ENCODE measurements at places on chromosomes 1 and 21.

DNA sequence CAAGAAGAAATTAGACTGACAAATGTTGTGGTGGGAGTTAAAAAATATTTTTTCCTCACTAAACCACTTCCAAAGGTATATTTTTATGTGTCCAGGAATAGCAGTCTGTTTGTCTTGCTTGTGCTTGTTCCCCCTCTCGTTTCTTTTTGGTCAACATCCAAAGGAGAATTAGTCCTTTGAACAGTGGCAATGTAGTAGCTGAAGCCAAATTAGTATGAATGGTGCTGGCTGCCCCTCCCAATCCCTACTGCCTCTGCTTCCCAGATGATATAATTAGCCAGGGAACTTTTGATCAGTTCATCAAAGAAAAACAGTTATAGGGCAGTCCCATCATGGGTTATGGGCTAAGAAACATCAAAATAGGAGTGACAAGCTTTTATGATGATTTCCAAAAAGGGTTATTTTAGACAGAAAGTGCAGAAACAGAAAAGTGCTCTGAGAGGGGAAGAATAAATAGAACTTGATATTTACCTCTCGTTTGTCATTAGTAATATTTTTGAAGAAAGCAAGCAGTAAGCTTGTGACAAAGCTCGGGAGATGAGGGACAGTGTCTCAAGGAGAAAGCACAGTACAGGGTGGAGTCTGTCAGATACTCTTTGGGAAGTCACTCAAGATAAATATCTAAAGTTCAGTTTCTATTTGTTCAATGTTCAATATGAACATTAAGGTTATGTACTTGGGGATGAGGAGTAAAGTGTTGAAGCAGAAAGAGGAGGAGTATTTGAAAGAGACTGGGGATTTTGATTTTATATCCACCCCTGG lies 239.1 kb downstream of the HLX start:
- no peak for DNase-seq

DNA sequence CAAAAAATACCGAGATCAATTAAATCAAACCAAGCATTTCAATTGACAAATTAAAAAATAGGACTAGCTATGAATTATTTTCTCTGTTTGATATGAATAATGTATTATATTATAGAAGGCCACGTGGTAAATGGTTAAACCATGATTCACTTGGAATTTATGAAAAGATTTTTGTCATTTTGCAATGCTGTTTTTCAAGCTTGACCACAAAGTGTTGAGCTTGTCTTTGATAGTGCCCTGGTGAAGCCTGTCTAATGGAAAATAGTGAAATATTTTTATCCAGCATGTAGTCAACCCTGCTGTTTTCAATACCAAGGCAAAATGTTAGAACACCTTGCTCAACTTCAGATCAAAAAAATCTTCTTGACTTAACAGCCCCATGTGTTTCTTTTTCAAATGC lies 288.0 kb upstream of the PRMT6 start:
- no peak for DNase-seq

DNA sequence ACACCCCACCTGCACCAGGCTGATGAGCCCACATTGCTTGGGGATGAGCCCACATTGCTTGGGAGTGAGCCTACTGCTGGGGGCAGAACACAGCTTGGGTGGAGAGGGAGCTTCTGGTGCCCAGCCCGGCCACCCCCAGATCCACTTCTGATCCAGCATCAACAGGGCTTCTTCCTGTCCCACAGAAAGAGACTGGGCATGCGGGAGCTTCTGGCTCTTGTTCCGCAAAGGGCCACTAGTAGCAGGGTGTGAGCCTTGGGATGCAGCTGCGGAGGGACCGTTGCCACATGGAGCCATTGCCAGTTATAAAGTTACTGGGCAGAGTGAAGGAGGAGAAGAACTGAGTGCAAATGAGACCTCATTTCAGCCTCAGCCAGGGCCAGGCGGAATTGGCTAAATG lies 36.3 kb downstream of the PKP1 start:
- DNase-seq, result peak; percentile 67

DNA sequence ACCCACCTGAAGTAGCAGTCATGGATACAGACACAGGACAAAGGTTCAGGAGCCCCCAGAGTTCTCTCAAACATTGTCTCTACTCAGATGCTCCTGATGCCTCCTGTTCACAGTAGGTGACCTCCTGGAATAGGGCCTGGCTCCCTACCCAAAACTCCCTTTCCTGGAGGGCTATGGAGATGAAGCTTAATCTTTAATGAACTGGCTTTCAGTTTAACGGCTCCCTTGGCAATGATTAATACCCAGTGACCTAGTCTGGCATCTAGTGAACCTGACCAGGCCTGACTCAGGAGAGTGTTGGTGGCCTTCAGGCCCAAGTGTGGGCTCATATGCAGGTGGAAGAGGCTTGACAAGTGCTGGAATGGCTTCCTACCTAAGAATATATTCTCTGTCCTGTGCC lies 65.2 kb upstream of the TRABD2B start:
- DNase-seq, result peak; percentile 26

DNA sequence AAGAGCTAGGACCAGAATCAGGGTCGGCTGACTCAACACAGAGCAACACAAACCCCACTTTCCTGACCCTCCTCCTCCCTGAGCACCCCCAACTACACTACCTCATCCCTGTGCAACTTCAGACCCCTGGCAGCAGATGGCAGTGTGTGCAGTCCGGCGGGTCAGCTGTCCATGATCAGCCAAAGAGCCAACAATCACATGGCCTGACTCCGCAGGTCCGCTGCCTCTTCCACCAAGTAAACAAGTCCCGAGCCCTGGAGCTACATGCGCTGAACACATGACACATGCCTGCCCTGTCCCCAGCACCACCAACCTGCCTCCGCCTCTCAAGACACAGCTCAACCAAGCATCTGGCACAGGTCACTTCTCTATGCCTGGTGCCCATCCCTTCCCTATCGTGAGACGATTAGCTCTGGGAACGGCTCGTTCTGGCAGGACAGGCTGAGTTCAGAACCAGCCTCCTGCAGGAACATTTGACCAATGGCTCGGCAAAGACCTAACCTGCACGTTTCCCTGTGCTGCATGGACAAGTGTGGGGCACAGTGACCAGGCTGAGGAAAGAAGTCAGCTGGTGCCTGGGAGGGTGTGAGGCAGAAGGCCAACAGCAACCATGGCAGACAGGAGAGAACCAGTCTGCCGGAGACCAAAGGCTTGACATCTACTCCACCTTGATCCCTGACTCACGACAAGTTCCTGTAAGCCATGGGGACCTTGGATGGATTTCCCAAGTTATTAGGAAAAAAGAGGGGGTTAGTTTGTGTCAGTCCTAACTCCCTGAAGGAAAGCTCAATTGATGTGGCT lies 60.3 kb downstream of the CD46 start:
- DNase-seq, result peak; percentile 86

DNA sequence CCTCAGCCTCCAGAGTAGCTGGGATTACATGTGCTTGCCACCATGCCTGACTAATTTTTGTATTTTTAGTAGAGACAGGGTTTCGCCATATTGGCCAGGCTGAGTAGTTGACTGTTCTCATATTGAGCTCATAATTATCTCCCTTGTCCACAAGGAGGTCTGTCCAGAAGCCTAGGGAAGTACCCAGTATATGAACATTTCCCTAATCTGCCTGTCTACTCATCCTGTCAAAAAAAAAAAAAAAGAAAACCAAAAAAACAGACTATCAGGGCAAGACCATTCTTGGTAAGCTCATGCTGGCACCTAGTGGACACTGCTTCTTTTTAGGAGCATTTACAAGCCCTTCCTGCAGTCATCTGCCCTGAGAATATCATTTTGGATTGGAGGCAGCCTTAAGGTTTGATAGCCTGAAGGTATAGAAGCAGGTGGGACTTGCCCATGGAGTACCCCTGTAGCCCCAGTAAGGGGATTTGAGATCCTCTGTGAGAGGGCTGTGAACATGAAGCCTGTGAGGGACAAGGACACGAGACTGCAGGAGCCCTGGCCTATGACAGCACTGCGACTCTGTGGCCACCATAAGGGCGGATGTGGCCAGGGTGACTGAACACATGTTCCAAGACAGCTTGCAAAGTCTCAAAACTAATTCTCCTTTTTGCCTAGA lies 10.8 kb upstream of the DUSP12 start:
- DNase-seq, result peak; percentile 77

GRCh38 chr1:245938046-245938435 lies 569.0 kb downstream of the SMYD3 start:
- no peak for DNase-seq

DNA sequence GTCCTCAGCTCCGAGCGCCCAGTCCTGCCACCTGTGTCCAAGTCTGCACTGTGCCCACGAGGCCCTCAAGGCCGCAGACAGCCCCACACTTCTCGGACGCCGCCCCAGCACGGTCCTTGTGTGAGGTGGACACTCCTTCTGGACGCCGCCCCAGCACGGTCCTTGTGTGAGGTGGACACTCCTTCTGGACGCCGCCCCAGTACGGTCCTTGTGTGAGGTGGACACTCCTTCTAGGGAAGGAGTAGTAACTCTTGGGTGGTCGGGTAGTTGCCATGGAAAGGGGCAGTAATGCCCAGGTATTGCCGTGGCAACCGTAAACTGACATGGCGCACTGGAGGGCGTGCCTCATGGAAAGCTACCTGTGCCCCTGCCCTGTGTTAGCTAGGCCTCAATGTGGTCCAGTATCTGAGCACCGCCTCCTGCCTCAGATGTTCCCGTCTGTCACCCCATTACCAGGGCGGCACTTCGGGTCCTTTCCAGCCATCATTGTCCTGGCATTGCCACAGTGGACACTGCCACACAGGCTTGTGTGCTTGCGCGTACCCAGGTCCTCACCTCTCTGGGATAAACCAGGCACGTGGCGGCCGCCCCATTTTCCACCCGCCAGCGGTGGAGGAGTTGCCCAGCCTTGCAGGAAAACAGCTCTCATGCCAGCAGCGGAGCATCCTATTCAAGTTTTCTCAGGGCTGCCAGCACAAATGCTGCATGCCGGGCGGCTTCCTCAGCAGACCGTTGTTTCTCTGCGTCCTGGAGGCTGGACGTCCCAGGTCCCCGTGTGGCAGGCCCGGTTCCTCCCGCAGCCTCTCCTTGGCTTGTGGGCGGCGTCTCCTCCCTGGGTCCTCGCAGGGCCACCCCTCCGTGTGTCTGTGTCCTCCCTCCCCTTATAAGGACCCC lies 40.8 kb upstream of the POFUT2 start:
- DNase-seq, result no peak

DNA sequence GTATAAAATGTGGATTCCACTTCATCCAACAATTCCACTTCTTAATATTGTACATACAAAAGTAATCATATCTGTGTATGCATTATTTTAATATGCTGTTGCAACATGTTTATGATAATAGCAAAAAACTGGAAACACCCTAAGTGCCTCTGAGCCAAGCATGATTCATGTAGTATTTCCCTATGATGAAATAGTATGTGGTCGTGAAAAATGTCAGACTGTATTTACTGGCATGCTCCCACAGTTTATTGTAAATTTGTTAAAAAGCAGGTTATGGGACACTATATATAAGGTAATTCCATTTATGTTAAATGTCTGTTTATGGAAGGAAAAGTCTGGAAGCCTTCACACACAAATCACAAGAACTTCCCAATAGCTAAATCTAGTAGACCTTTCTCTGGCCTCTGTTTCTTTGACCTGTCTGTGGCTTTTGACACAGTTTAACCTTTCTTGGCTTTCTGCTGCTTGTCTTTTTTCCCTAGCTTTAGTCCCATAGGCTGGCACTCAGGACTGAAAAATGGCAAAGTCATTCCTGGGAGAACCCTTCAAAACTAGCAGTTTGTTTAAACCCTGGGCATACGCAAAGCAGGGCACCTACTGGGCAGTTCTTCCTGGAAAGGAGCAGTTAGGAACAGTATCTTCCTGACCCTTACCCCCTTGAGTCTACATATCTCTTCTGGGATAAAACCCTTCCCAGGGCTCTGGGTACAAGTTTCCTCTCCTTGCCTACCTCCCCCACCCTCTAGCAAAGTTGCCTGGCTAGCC lies 65.4 kb upstream of the ARTN start:
- DNase-seq, result no peak

DNA sequence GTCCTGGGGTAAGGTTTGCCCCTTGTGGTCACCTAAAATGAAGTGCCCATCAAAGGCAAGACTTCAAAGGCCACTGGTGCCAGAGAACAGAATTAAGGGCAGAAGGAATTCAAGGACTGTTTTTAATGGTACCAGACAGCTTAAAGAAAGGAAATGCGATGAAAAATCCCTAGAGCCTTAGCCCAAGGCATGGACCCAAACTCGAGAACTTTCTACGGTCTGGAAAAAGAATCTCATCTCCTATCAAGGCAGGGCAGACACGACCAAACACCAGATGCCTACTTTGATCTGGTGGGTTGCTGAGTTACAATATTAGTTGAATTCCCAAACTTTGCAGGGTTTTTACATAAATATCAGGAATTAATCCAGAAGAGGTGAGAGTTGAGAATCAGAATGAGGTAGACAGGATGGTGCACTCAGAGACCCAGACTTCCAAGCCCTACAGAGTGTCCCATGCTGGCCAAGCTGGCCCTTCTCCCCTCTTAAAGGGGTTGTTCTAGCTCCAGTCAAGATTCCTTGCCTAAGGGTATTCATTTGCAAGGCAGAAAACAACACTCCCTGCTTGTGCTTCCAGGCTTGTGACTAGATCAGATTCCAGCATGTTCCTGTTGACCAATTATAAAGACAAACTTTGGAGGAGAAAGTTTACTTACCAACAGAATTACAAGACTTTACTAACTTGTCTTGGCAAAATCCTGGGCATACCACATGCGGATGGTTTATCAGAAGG lies 48.0 kb downstream of the EDN2 start:
- DNase-seq, result no peak

DNA sequence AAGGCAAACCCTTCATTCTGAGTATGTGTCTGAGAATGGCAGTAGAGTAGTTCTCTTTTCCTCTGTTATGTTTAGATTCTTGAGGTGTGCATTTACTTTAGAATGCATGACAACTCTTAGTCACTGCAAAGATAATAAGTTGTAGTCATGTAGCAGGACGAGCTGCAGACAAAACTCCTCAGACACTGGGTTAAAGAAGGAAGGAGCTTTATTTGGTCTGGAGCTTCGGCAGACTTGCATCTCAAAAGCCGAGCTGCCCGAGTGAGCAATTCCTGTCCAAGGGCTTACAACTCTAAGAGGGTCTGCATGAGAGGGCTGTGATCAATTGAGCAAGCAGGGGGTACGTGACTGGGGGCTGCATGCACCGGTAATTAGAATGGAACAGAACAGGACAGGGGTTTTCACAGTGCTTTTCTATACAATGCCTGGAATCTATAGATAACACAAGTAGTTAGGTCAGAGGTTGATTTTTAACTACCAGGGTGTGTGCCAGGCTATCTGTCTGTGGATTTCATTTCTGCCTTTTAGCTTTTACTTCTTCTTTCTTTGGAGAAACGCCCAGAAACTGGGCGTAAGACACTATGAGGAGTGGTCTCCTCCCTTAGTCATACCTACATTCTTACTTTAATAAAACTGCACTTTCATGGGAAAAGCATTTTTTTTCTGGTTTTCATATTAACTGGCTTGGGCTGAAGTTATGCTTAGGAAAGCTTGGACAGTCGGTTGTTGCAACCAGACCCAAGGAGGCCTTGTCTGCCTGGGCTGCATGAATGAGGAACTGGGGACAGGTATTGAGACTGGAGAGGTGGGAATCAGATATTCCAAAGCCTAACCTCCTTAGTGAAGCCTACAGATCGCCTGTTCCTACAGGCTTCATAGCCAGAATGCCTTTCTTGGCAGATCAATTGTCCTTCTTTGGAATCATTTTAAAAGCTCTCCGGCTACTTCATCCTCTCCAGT lies 115.1 kb downstream of the RHOU start:
- DNase-seq, result no peak

All from cardiac septum (tissue), 1 donor.